T-helper 1 cell (primary cell): ENCODE measurements at places on chromosomes 2 and 18.

- DNase-seq, result no peak
Measured at GRCh38 chr2:235413064-235413463, 80.8 kb upstream of the AGAP1 start.

DNA sequence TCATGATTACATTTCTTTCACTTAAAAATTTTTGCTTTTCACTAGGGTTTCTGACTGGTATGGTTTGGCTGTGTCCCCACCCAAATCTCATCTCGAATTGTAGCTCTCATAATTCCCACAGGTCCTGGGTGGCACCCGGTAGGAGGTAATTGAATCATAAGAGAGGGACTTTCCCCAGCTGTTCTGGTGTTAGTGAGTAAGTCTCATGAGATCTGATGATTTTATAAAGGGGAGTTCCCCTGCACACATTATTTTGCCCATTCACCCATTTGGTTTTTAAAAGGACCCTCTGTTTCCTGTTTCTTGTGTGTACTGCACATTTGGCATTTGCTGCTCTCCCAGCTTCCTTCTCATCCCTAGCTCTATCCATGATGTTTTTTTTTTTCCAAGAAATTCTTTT, 27.8 kb upstream of the NETO1 start:
- no peak for DNase-seq

GRCh38 chr18:76558881-76559667, 64.0 kb upstream of the ZNF516 start:
- DNase-seq, result no peak

DNA sequence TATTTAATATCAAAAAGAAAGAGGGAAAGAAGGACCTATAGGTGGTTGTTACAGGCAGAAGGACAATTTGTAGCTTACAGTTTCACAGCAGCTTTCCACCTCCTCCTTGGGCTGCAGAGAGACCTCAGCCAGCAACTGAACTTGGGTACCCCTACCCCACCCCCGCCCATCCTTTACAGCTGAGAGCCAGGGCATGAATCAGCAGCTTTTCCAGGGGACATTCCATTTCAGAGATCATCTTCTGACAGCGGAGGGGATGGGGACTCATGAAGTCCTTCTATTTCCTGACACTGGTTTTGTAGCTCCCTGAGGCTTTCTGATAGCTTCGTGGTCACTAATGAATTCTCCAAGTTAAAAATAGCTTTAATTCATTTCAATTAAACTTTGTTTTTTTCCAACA, 96.4 kb downstream of the ITGB1BP1 start:
- no peak for DNase-seq

GRCh38 chr2:219706823-219707281, 79.4 kb downstream of the SLC4A3 start:
- DNase-seq, result no peak

DNA sequence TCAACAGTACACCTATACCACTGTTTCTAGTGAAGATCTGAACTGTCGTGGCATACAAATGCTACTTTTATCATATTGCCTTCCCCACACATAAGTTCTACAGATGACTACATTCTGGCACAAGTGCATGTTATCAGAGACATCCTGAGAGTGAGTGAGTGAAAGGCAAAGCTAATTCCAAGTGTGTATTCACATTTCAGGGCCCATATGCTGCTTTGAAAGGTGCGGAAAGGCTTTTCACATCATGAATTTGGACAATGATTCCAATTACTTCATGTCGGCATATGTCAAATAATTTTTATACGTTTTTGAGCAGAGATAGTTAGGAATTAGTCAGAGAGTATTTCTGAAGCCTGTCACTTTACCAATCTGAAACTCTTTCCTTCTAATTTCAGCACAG, 101.7 kb downstream of the GAREM1 start:
- DNase-seq, result no peak

- no peak for DNase-seq
Measured at GRCh38 chr2:48510329-48510728, 19.6 kb upstream of the STON1 start.

GRCh38 chr2:24546669-24547068, 55.6 kb downstream of the NCOA1 start:
- DNase-seq, result no peak

GRCh38 chr2:96801786-96802595, 14.1 kb upstream of the CNNM3 start:
- DNase-seq, result no peak

GRCh38 chr2:71190656-71191569, 36.0 kb downstream of the PAIP2B start:
- no peak for DNase-seq

DNA sequence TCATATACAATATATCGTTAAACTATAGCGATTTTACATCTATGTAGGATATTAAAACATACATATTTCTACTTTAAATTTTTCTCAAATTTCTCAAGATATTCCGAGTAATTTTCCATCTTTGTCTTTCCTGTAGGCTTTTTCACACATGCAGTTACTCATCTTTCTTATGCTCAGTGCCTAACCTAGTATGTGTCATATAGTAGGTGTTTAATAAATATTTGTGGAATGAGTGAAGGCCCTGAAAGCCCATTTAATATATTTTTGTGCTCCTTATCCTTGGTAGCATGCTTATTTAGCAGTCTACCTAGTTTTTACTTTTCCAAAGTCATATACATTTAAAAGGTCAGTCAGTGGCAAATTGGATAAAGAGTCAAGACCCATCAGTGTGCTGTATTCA, 67.3 kb downstream of the ITGB6 start:
- DNase-seq, result no peak

DNA sequence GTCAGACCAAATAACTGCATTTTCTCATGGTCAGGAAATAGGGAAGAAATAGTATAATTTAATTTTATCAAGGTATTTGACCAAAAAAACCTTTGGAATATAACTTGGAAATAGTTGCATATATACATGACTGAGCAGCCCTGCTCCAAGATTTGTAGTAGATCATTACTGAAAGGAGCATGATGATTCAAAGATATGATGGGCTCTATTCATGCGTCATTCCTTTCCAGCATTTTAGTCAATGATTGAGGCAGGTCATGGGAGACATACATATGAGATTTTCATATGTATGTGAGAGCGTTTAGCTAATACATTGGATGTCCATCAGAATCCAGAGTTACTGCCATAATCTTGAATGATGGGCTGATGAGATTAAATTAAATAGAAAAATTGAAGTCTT, 74.5 kb downstream of the CAB39 start:
- no peak for DNase-seq

- no peak for DNase-seq
Measured at GRCh38 chr2:31983762-31984467, 26.9 kb downstream of the MEMO1 start.

DNA sequence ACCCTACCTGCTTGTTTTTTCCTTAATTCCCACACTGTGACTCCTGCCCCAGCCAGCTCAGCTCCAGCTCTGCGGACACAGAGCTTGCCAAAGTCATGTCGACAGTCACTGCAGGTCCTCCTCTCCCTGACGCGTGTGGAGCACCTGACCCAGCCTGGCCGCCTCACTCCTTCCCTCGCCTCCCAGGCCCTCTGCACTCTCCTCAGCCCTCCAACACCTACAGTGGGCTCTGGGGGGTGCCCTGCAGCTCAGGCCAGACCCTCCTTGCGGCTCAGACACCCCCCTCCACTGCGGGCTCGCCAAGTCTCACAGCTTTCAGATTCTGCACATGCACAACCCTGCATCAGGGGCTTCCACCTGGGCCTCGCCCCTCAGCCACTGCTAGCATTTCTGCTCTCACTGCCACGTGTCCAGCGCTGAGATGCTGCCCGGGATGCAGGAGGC, 68.3 kb downstream of the NDUFA10 start:
- no peak for DNase-seq

- no peak for DNase-seq
Measured at GRCh38 chr2:226738821-226739544, 60.6 kb downstream of the IRS1 start.

GRCh38 chr18:68763083-68763482, 34.8 kb upstream of the CCDC102B start:
- DNase-seq, result no peak

DNA sequence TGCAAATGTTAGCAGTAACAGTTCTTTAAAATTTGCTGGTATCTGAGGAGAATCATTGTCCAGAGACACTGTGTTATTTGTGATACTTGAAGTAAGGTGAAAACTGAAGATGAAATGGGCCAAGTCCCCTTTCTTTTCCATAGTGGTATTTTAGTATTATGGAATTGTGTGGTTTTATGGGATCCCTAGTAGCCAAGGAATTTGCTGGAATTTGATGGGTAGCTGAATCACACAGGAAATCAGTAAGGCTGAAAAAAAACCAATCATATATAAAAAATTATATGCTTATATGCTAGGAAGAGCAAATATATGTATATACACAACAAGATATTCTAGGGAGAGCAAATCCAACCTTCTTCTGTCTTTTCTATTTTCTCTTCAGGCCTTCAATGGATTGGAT, 54.2 kb upstream of the TACR1 start:
- DNase-seq, result no peak

DNA sequence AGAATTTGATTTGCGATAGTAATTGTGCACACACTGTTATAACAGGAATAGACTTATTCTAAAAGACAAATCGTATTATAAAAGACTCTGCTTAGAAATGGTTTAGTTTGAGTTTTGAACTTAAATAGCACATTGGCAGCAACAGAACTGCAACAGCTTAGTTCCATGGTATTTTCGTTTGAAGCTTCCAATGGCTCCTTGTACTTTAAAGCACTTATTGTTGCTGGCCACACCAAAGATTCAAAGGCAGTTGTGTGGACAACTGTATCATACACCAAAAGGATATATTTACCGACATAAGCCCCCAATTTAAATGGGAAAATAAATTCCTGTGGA, 627 bp downstream of the WIPF1 start:
- DNase-seq, result no peak

- DNase-seq, result no peak
Measured at GRCh38 chr2:209977386-209978239, 24.8 kb upstream of the RPE start.

DNA sequence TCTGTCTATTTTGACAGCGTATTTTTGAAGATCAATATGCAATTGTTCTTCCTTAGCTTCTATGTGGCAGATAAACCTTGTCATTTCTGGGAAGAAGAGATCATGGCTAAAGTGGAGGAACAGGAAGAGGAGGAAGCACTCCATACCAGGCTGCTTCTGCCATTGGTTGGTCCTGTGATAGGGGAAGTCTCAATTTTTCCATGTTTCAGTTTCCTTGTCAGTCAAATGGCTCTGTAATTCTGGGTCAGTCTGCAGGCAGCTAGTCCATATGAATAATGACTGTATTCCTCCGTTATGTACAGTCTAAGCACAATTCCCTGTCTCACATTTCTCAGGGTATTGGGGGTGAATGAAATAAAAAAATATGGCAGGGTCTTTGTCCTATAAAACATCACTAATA, 277.6 kb upstream of the CXCR4 start:
- DNase-seq, result no peak

- DNase-seq, result no peak
Measured at GRCh38 chr2:207802650-207803049, 32.9 kb upstream of the FZD5 start.

- no peak for DNase-seq
Measured at GRCh38 chr18:36610661-36611060, 218.1 kb downstream of the TPGS2 start.

GRCh38 chr18:470661-471501, 29.6 kb downstream of the COLEC12 start:
- DNase-seq, result no peak

GRCh38 chr2:132517386-132517785, 100.8 kb downstream of the GPR39 start:
- no peak for DNase-seq

- DNase-seq, result no peak
Measured at GRCh38 chr2:235445116-235445515, 48.7 kb upstream of the AGAP1 start.

DNA sequence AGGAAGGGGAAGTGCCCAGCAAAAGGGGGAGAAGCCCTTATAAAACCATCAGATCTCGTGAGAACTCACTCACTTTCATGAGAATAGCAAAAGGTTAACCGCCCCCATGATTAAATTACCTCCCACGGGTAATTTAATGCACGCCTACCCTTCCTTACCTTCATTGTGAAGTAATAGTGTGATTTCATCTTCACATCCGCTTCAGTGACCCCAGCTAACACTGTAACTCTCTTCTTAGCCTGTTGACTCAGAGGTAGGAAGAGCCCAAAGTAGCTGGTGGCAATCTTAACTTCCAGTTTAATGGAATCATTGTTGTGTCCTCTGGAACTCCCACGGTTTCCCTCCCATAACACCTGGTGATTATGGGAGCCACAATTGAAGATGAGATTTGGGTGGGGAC, 120.5 kb downstream of the GULP1 start:
- DNase-seq, result no peak

DNA sequence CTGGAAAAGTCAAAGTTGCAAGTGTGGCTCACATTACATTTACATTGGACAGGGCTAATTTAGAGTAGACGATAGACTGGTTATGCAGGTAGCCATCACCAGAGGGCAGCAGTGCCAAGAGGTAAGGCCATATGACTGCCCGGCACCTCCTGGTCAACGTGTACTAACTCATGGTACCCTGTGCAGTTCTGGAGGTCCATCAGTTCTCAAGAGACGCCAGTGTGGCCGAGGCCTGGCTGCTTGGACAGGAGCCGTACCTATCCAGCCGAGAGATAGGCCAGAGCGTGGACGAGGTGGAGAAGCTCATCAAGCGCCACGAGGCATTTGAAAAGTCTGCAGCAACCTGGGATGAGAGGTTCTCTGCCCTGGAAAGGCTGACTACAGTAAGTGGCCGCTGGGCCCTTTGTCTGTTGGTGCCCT, 65.8 kb upstream of the EML6 start:
- DNase-seq, result no peak

DNA sequence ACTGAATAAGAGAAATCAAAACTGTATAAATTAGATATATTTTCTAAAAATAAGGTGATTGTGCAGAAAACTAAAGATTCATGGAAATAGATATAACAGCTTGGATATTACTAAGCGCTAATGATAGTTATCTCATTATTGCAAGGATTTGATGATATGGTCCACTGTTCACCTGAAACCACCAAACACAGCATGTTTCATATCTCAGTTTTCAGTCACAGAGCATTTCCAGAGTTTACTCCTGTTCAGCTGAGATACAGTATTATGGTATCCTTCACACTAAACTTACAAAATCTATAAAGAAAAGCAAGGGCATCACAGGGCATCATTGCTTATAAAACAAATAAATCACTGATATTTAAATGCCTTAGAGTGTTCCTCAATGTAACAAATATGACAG, 591.6 kb downstream of the ERBB4 start:
- DNase-seq, result no peak

- DNase-seq, result no peak
Measured at GRCh38 chr2:26652361-26653041, 11.3 kb upstream of the CIB4 start.

DNA sequence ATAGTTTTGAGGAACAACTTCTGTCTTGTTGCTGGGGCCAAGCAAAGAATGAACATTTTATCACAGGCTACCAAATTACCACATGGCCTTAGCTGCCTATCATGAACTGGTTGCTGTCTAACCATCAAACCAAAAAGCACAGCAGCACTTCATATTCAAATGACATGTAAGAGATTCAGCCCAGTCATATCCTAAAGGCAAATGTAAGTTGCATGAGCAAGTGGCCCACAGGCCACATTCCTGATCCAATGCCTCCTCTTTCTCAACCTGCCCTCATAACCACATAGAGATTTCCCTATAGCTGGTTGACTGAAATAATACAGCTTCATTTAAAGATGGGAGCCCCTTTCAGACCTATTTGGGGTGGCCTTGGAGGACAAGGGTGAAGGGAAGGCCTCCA, 572.3 kb downstream of the IRS1 start:
- DNase-seq, result no peak
